Metanephros (tissue), 2 donors: ENCODE measurements at places on chromosomes 6 and 20. TPM values are rescaled to one million over a fixed set of nuclear protein-coding genes. Genes with fewer than 3 reads are reported as not detected.

Gene PSMB9
- total RNA-seq = 11.2 TPM

Gene TAB2
- total RNA-seq = 44.7 TPM

Gene AVP
- not detected for total RNA-seq

Gene GSTA3
- not detected for total RNA-seq

Gene RAET1E
- total RNA-seq = not detected

Gene GPLD1
- total RNA-seq = 3.9 TPM

Gene ERVFRD-1
- total RNA-seq = not detected

Gene RIPOR2
- 18.2 TPM for total RNA-seq

Gene SNRNP48
- total RNA-seq = 15.4 TPM

Gene CAGE1
- not detected for total RNA-seq

Gene OR2H2
- not detected for total RNA-seq

Gene THBD
- 13.7 TPM for total RNA-seq

Gene BMP7
- 62.6 TPM for total RNA-seq

Gene GJE1
- not detected for total RNA-seq

Gene PDYN
- total RNA-seq = 0.12 TPM

Gene STMND1
- not detected for total RNA-seq

Gene IMPG1
- total RNA-seq = 0.64 TPM

Gene DSP
- total RNA-seq = 54.6 TPM

Gene GSTA4
- total RNA-seq = 48.4 TPM

Gene VWA7
- 8.6 TPM for total RNA-seq

Gene SAMD3
- total RNA-seq = 2.0 TPM

Gene SLC17A1
- 14.0 TPM for total RNA-seq

Gene SAYSD1
- 16.1 TPM for total RNA-seq

Gene OR2H1
- total RNA-seq = not detected

Gene BANF2
- not detected for total RNA-seq

Gene TMEM242
- 10.3 TPM for total RNA-seq

Gene HDAC2
- total RNA-seq = 138 TPM

Gene CASS4
- total RNA-seq = 4.1 TPM

Gene ATP5F1E
- 27.4 TPM for total RNA-seq

Gene LZTS3
- 16.2 TPM for total RNA-seq

Gene PBOV1
- total RNA-seq = not detected

Gene SIRPB2
- 5.5 TPM for total RNA-seq

Gene BMP5
- total RNA-seq = 4.9 TPM

Gene DEFB119
- total RNA-seq = not detected

Gene POM121L2
- total RNA-seq = not detected

Gene NOX3
- total RNA-seq = 2.1 TPM

Gene CDH22
- 0.41 TPM for total RNA-seq

Gene LEMD2
- total RNA-seq = 47.1 TPM

Gene BRD2
- total RNA-seq = 122 TPM

Gene BPI
- 6.4 TPM for total RNA-seq

Gene ZC3H12D
- total RNA-seq = 1.3 TPM

Gene TBXT
- not detected for total RNA-seq

Gene TRAPPC3L
- total RNA-seq = 0.06 TPM

Gene SCUBE3
- 26.9 TPM for total RNA-seq

Gene GUCA1A
- not detected for total RNA-seq

Gene SFTA2
- not detected for total RNA-seq

Gene VSTM2L
- total RNA-seq = 4.7 TPM

Gene BNIP5
- total RNA-seq = 0.58 TPM

Gene FRS3
- total RNA-seq = 5.3 TPM

Gene GDAP1L1
- total RNA-seq = not detected

Gene TGM3
- total RNA-seq = 0.70 TPM

Gene SEL1L2
- total RNA-seq = not detected

Gene C6orf15
- not detected for total RNA-seq

Gene EMILIN3
- total RNA-seq = 12.0 TPM

Gene ZBTB46
- total RNA-seq = 26.4 TPM

Gene LBP
- total RNA-seq = not detected

Gene OR2J3
- not detected for total RNA-seq

Gene IL17A
- not detected for total RNA-seq

Gene C20orf144
- total RNA-seq = not detected
